ENCODE measurements at places on chromosomes 11 and 22.

DNA sequence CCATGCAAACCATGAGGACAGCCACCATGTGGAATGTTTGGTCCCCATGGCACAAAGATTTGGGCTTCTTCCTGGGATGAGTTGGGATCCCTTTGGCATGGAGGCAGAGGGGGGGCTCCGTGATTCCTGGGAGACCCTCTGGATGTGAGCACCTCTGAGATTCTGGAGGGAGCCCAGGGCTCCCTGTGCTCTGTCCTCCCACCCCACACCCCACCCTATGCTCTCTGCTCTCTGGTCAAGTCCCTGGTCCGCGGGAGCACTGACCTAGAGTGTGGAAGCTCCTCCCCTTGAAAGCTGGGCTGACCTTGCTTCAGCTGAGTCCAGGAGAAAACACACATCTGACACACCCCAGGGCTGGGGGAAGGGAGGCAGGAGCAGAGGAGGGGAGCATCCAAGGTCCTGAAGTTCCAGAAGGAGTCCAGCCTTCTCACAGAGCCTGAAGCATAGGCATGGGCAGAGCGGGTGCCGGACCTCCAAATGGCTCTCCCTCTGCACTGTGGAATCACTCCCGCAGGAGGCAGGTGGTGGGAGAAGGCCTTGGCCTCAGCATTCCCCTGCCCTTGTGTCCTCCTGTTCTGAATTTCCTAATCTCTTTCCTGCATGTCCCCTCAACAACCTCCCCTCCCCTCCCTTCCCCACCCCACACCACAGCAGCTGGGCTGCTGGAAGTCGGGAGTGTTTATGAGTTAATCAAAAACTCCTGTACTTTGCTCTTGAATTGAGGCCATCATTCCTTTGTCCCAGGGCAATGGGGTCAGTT lies 25.7 kb upstream of the OAF start:
- DNase-seq: no peak

DNA sequence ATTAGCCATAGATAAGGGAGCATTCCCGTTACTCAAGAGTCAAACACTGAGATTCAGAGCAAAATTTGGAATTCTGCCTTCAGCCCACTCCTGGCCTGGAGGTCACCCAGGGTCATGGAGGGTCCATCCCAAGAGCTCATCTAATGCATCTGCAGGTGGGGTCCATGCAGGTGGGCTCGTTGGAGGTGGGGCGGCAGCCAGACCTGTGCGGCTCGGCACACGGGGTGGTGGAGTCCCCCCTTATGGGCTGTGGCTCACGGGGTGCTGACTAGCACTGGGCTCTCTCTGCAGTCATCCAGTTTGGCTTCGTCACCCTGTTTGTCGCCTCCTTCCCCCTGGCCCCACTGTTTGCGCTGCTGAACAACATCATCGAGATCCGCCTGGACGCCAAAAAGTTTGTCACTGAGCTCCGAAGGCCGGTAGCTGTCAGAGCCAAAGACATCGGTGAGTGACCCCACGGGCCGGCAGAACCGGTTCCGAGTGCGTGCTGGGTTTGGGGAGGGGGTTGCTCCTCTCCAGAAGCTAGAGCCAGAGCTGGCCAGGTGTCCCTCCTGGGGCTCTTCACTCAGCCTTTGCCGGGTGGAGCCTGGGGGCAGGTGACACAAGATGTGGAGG lies 32.4 kb upstream of the FADD start:
- DNase-seq: no peak

GRCh38 chr22:45535290-45535689 lies 32.6 kb downstream of the FBLN1 start:
- DNase-seq: no peak

GRCh38 chr22:39302431-39302960 lies 16.9 kb downstream of the RPL3 start:
- no peak for DNase-seq

DNA sequence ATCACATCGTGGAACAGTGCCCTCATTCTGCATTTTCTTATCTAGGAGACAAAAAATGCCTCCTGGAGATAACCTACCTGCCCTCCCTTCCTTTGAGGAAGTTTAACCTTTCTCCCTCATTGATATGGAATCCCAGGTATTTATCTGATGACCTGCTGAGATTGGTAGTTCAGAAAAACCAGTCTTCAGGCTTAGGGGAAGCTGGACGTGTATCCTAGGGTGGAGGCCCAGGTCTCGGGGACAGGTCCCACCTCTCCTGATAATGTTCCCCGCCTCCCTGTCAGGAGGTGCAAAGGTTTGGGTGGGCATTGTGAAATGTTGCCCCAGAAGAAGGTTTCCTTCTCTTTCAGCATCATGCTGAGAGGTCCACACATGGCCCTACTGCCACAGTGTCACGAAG lies 186.9 kb upstream of the NAV2 start:
- DNase-seq: no peak

- DNase-seq: no peak
These were observed 40.0 kb downstream of the SBF1 start for GRCh38 chr22:50434849-50435248.

DNA sequence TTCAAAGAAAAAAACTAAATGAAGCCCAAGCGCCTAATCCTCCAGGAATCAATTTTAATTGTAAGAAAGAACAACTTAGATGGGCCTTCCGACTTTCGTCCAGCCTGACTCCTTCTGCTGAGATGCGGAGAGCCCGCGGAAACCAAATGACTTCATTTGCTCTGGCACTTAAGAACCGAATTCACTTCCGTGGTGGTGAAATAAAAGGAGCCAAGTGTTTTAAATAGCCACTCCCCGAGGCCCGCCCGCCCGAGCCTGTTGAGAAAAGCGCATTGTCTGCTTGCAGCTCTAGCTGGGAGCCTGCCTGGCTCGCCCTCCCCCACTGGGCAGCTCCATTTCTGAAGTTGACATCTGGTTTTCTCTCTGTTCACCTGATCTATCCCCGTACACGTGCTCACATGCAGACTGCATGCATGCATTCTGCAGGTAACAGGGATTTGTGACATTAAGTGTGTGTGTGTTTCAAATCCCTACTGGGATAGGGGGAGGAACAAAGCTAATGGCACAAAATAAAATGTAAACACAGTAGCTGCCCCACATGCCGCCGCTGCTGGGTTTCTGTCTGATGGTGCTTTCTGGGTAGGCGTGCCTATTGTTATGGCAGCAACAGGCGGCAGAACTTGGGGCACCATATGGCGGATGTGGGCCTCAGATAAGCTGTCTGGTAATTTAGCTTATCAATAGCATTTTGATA lies 6.2 kb downstream of the TEAD1 start:
- DNase-seq: peak; percentile 82

DNA sequence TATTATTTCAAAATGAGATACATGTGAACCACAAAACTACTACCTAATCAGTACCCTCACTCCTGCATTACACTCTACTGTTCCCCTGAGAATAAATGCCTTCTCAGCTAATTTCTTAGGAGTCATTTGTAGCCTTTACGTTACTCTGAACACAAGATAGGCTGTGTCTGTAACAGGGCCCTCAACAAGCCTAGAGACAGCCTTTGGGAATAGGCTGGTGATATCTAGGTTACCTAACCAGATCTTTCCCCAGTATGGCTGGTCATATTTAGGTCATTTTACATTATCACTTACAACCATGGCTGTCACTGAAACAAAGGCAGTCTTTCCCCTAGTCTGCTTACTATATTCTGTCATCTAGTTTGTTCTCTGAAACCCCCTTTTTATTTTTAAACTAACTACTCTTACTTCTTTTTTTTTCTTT lies 14.2 kb downstream of the ATM start:
- no peak for DNase-seq

DNA sequence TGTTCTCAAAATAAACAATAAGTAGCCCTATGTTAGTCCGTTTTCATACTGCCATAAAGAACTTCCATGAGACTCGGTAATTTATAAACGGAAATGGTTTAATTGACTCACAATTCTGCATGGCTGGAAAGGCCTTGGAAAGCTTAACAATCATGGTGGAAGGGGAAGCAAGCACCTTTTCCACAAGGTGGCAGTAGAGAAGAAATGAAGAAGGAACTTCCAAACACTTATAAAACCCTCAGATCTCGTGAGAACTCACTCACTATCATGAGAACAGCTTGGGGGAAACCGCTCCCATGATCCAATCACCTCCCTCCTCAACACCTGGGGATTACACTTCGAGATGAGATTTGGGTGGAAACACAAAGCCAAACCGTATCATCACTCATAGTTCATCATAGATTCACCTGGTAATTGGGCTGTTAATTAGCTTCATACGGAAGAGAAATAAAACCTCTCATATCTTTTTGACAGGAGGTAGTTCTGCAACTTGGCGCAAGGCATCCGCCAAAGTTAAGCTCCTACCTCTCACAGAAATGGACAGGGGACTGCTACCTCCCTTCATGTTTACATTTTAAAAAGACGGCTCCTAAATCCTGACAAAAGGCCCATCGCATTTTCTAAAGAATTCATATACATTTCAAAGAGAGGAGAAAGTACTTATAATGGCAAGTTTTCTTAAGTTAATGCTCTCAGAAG lies 49.0 kb downstream of the MUC15 start:
- DNase-seq: no peak

DNA sequence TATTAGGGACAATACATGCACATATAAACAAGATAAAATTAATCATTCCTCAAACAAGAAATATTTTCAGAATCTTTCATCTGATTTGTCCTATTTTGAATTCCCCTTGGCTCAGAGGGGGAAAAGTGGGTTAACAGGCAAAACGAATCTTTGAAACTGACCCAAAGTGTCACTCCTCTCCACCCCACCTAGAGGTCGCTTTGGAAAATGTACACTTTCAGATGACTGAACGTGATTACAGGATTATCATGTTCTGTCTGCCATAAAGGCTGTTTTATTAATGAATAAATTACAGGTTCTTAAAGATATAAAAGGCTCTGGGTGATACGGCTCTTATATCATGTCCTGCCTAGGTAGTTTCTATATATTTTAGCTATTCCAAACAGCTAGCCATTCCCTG lies 1735.0 kb downstream of the LRRC4C start:
- no peak for DNase-seq

DNA sequence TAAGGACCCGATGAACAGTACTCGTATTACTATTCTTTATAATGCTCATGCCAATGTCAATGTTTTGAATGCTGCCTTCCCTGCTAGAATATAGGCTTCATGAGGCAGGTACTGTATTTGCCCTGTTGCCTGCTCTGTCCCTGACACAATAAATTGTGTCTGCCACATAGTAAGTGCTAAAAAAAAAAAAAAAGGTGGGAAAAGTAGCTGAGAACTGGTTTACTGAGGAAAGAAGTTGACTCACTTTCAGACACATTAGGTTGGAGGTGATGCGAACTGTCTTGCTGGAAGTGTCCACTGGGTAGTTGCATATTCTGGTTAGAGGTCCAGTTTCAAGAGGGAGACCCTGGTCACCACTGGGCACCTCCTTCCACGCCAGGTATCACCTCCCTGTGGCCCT lies 255.9 kb downstream of the KIRREL3 start:
- no peak for DNase-seq

GRCh38 chr11:85732965-85733364 lies 47.0 kb upstream of the CCDC89 start:
- DNase-seq: no peak

GRCh38 chr11:112364962-112365481 lies 104.4 kb upstream of the PLET1 start:
- no peak for DNase-seq

DNA sequence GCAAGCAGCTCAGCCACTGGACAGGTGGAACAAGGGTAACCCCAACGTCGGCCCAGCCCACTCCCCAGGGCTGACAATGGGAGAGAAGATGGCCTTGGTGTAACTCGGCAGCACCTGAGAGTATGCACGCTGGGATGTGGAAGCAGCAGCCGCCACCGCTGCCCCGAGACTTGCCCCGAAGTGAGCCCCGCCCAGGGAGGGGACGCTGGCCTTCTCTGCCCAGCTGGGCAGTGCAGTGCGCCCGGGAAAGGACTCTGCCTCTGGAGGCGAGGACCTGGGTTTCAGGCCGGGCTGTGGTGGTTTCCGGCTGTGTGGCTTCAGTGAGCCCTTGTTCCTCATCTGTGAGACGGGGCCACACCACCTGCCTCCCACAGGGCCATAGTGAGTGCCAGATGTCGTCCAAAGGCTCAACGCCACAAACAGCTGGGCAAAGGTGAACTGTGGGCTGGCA lies 8.6 kb upstream of the POLDIP3 start:
- no peak for DNase-seq

GRCh38 chr11:130483124-130483523 lies 34.7 kb downstream of the ADAMTS15 start:
- DNase-seq: no peak

- no peak for DNase-seq
These were observed 963.1 kb upstream of the FAT3 start for GRCh38 chr11:91261513-91261912.

DNA sequence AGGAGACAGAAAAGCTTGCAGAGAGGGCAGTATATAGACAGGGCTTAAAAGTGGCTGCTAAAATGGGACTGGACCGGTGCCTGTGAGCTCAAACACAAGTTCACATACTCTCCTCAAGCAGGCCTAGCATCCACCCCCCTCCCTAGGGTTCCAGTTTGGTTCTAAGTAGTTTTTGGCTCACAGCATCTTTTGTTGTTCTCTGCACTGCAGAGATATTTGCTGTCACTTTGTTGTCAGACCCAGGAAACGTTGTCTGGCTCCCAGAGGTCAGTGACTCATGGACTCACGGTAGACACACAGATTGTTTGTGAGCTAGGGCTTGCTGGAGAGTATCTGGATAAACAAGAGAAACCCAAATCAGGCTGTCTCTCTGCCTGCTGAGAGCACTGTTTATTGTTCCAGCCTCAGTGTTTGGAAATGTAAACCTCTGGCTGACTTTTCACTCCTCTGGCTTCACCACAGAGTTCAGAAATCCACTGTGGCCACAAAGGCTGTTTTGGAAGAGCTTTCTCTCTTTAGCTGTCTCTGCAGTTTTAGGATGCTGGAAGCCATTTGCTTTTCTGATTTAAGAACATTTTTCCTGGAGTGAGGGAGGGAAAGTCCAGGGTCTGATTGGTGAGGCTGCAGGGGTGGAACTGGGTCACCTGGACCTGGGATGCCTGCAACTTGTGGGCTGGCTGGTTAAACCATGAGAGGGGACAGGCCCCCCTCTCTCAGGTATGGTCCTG lies 303.7 kb upstream of the PLET1 start:
- DNase-seq: no peak

GRCh38 chr11:86755146-86755545 lies 45.2 kb upstream of the PRSS23 start:
- no peak for DNase-seq

GRCh38 chr11:35938231-35938630 lies 5.6 kb upstream of the LDLRAD3 start:
- no peak for DNase-seq

DNA sequence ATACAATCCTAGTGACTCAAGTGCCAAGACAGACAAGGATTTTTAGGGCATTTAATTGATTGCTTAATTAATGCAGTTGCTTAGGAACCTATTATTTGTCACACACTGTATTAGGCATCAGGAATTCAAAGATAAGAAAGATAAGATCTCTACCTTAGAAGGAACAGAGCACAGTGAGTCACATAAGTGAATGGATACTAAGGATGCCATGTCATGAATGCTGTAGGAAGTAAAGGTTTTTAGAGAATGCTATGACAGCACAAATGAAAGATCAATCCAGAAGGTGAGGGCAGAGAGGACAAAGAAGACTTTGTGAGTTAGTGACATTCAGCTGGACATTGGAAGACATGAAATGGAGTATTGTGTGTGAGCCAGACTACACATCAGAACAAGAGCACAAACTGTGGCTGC lies 147.9 kb upstream of the DDI1 start:
- no peak for DNase-seq

All from NCI-H2107 (cell line).